ENCODE measurements at places on chromosomes 1 and 21. TPM values are rescaled to one million over a fixed set of nuclear protein-coding genes. Genes with fewer than 3 reads are reported as not detected.

The GJA5 gene
- 49.7 TPM for total RNA-seq

GRCh38 chr1:23436520-23437354, 12.2 kb upstream of the TCEA3 start:
- DNase-seq = no peak

- no peak for DNase-seq
Measured at GRCh38 chr1:111179968-111180533, 20.4 kb downstream of the DENND2D start.

- no peak for DNase-seq
Measured at GRCh38 chr1:11581445-11581991, 72.7 kb downstream of the FBXO2 start.

DNA sequence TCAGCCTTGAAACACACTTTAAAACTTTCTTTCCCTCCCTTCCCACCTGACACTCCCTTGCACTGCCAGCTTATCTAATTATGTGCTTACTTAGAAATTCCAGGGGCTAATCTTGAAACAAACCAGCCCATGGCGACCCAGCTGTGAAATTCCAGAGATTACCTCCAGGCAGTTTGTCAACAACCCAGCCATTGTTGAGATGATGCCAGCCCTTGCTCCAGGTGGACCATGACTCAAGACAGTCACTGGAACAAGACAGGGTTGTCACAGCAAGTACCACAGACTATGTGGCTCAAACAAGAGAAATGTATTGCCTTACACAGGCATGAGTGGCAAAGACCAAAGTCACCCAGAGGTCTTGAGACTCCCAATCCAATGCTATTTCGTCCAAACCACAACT, 7.9 kb downstream of the FYB2 start:
- DNase-seq = no peak

- DNase-seq = no peak
Measured at GRCh38 chr1:20682571-20683236, 21.5 kb upstream of the DDOST start.

- no peak for DNase-seq
Measured at GRCh38 chr1:153217212-153217611, at the start of gene PRR9. Gene PRR9 (plus strand): TSS chr1:153217584. CDS start chr1:153218145, 561 bp downstream.

The SPRR3 gene
- 0.53 TPM for total RNA-seq

DNA sequence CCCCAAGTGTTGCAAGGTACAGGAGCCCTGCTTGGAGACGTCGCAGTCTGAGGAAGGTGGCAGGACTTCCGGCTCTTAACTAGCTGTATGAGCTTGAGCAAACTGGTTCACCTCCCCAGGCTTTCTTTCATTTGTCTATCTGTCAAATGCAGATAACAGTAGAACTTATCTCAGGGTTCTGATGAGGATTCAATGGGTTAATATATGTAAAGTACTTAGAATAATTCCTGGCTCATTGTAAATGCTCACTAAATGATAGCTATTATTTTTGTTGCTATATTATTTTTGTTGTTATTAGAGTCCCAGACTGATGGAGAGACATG, 108.5 kb upstream of the IPO9 start:
- no peak for DNase-seq

DNA sequence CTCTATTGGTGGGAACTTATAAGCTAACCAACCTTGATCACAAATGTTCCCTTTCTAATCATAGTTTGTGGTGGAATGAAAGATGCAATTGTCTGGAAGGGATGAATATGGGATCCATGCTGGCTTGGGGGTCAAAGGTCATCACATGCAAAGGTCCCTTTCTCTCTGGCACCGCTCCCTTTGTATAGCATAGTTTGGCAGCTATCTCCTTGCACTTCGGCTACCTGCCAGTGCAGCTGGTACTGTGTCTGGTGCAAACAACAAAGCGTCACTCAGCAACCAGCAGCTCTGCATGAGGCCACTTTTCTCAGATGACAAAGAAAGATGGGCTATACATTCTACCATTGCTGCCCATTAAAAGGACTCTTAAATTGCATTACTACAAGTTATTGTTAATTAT, 188.2 kb upstream of the NFIA start:
- no peak for DNase-seq

GRCh38 chr1:230056098-230056497, 10.9 kb upstream of the GALNT2 start:
- no peak for DNase-seq

The PCSK9 gene
- total RNA-seq = not detected

The CDCA8 gene
- 0.75 TPM for total RNA-seq

GRCh38 chr1:190679044-190679443, 201.4 kb upstream of the BRINP3 start:
- DNase-seq = no peak

GRCh38 chr1:84462118-84462517, 16.9 kb upstream of the RPF1 start:
- no peak for DNase-seq

DNA sequence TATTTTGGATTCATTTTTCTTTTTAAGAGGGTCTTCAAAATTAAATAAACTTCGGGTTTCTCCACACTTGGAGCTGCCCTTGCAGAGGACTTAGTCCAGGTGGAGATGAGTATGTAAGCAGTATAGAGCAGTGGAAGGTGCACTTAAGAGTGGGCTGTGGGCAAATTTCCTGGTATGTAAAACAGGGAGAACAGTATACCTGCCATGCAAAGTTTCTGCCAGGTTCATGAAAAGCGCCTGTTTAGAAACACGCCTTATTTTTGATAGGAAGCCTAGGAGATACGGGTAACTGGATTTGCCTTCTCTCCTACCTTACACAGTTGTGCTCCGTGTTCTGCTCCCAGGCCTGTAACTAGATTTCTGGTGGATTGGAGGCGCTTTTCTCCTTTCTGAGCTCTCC, 1.2 kb downstream of the KDM4A start:
- no peak for DNase-seq

The LENEP gene
- not detected for total RNA-seq

The RNF186 gene
- not detected for total RNA-seq

- no peak for DNase-seq
Measured at GRCh38 chr1:84259989-84260388, 41.5 kb upstream of the SAMD13 start.

DNA sequence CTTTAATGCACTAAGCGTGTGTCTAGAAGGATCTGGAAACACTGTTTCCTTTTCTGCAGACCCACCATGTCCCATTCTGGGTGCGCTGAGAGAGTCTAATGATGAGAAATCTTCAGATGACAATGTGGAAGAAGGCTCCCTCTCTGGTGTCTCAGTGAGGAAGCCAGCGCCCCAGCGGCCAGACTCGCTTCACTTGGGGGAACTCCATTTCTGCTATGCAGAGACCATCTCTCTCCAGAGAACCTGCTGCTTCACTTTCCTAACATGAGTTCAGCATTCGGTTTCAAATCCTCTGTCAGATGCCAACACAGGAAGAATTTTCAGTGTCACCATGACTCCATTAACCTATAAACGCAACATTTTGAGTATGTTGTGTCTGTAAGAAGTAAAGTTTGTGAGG, 121.8 kb downstream of the SYF2 start:
- DNase-seq = no peak

- no peak for DNase-seq
Measured at GRCh38 chr21:17352996-17353655, 159.7 kb upstream of the CXADR start.

The KCNJ6 gene
- total RNA-seq = 0.64 TPM

The GFI1 gene
- not detected for total RNA-seq

DNA sequence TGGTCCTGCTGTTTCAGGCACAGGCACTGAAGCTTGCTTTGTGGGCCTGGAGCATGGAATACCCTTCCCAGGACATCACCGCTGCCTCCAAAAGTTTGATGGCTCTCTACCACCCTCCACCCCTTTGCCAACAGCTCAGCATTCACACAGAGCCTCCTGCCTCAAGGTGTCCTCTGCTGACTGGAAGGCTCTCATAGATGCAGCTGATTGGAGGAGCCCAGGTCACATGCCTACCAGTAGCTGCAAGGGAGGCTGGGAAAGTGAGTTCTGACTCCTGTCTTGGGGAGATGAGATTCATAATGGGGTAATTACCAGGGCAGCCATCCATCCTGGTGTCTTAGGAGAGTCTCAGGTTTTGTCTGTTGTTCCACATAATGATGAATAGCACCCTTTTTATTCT, 124.8 kb upstream of the GRIK3 start:
- DNase-seq = no peak

- DNase-seq = no peak
Measured at GRCh38 chr1:182146286-182146685, 84.8 kb upstream of the ZNF648 start.

DNA sequence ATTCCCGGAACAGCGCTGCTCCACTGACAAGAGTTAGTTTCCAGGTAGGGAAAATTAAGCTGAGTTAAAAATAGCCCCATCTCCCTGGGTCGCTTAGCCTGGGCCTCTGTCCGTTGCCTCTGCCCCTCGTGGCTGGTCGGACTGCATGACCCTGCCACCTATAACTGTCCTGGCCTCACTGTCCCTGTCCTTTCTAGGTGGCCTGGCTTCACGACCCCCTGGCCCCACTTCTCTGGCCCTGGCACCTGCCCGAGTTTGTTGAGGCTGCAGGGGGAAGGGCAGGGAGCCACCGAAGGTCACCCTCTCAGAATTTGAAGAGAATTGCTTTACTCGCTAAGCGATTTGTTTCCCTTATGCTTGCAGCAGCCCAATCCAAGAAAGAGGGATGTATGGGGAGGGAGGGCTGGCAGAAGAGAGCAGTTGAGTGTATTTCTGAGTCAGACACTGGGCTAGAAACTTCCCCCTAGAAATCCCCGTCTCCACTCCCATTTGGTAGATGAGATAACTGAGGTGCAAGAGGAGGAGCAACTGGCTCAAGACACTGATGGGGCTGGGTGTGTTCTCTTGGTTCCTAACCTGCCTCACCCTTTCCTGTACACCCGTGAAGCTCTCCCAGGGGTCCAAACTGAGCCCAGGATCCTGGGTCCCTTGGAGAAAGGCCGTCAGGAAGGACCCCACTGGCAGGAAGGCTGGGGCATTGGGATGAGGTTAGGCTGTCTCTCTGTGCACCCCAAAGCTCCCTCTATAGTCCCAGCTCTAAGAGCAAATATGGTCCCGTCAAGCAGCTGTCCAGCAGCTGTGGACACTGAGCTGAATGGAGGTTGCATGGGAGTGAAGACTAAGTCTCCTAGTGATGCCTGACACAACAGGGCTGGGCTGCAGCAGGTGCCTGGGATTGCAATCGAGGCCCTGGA, 2.9 kb upstream of the EDN2 start:
- DNase-seq = no peak

- no peak for DNase-seq
Measured at GRCh38 chr1:114561333-114561732, 20.1 kb downstream of the BCAS2 start.
